ENCODE measurements at places on chromosomes 5 and 9.

DNA sequence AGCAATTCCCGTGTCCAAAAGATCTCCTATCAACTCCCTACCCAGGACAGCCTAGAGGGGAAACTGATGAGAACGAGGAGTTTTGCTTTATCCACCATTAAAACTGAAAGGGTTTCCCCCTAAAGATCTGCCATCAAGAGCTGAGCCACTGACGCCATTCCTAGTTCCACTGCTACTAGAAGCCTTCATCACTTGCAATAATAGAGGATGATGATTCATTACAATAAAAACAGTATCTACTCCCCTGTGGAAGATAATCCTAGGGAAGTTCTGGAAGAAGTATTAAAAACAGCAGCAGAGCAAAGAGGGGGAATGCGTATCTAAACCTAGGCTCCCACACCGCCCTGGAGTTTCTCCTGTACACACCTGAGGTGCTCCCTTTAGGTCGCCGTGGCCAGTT is 394.5 kb downstream of the BNC2 start:
- no peak for DNase-seq

GRCh38 chr5:162800301-162800700 is 637.1 kb upstream of the CCNG1 start:
- no peak for DNase-seq

- DNase-seq = no peak
Observed at GRCh38 chr5:178460174-178460573, 130.0 kb downstream of the COL23A1 start.

- DNase-seq = no peak
Observed at GRCh38 chr9:112038017-112038408, 137.1 kb downstream of the SUSD1 start.

GRCh38 chr5:170275376-170275994 is 22.1 kb downstream of the LCP2 start:
- no peak for DNase-seq

DNA sequence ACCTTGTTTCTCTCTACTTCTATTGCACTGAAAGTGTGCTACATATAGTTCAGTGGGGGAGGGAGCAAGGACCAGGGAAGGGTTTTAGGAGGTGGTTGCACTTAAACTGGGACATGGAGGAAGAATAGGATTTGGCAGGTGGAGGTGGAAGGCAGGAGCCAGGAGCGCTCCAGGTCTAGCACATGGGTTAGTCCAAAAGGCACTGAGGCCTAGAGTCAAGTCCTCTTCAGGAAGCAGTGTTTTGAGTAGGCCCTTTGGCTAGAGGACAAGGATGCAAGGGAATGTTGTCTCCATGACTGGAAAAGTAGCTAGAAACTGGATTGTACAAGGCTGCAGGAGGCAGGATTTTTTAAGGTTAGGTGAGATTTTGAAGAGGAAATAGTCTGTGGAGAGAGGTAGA is 31.5 kb downstream of the AOPEP start:
- DNase-seq = no peak
